Hepatocyte (in vitro differentiated cells): ENCODE measurements at places on chromosomes 3 and 15. TPM values are rescaled to one million over a fixed set of nuclear protein-coding genes. Genes with fewer than 3 reads are reported as not detected.

Gene NPAP1
- total RNA-seq, result 0.87 and 1.2 TPM in 2 replicates

Gene RETNLB
- total RNA-seq, result not detected in 2 replicates

Gene DPH3
- 36.9 and 45.1 TPM in 2 replicates for total RNA-seq

Gene ALDH1L1
- total RNA-seq, result 15.9 and 25.0 TPM in 2 replicates

Gene ERC2
- total RNA-seq, result 4.7 and 5.3 TPM in 2 replicates

Gene CYP1A1
- total RNA-seq, result 17.0 and 23.5 TPM in 2 replicates

Gene SST
- 52.4 and 53.5 TPM in 2 replicates for total RNA-seq

Gene RHOV
- total RNA-seq, result 1.2 and 1.7 TPM in 2 replicates

Gene SLC24A5
- total RNA-seq, result not detected in 2 replicates

Gene GP5
- 0.27 and 0.52 TPM in 2 replicates for total RNA-seq

Gene CD200R1L
- not detected in 2 replicates for total RNA-seq

Gene PIGZ
- 11.1 and 18.0 TPM in 2 replicates for total RNA-seq

Gene TLR9
- not detected in 2 replicates for total RNA-seq

Gene EPHA6
- total RNA-seq, result 14.3 and 16.7 TPM in 2 replicates

Gene TRIM42
- not detected in 2 replicates for total RNA-seq

Gene BFSP2
- not detected in 2 replicates for total RNA-seq
